H4 (cell line): ENCODE measurements at places on chromosomes 13 and 19. TPM values are rescaled to one million over a fixed set of nuclear protein-coding genes. Genes with fewer than 3 reads are reported as not detected.

DNA sequence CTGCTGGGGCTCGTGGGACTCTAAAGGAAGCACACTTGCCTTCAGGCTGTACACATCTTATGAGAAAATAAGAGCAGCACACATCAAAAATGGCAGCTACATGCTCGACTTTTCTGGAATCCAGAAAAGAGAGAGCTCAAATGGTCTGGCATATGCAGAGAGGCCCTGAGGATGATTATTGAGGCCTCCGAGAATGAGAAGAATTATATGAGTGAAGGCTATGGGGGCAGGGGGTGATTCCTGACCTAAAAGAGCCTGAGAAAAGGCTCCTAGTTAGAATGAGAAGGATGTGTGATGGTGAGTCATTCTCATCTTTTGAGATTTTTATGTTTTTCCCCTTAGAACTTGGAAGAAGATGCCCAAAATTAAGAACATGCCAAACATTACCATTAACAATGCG, 97.1 kb downstream of the HSPH1 start:
- no peak for DNase-seq

DNA sequence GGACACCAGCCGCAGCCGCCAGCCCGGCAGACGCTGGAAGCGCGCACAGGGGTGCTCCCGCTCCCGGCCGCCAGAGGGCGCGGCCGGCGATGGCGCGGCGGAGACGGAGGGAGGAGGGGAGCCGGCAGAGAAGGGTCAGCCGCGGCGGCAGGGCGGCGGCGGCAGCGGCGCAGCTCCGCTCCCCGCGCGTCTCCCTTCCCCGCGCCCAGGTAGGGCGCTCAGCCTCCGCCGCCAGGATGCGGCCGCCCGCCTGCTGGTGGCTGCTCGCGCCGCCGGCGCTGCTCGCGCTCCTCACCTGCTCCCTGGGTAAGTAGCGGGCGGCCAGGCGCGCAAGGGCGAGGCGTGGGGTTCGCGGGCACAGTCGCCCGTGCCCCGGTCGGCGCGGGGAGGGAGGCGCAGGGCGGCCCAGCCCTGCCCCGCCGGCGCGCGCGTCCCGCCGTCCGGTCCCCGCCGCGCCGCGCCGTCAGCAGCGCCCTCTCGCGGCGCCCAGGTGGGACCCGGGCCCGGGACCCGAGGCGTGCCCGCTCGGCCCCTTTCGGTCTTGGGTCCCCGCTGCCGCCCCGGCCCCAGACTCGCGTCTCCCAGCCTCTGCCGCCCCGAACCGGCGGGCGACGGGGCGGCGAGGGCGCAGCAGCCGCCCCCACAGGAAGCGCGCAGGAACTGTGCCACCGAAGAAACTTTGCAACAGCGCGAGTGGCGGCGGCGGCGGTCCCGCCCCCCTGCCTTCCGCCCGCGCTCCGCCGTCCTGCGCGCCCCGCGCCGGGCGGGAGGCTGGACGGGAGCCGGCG, at the start of gene B3GLCT:
B3GLCT (plus strand) TSS at position 127 of the 788 bp plus-strand sequence; CDS start at position 237, 110 bp downstream.
- DNase-seq = peak; percentile 49

GRCh38 chr13:24050292-24050711, 110.2 kb upstream of the SPATA13 start:
- no peak for DNase-seq

- DNase-seq = no peak
Measured at GRCh38 chr13:80527400-80527799, 186.5 kb upstream of the SPRY2 start.

GRCh38 chr19:40054632-40055031, 1.4 kb downstream of the ZNF780B start:
- DNase-seq = no peak

GRCh38 chr19:41373993-41374392, 2.3 kb upstream of the TMEM91 start:
- peak; percentile 86 for DNase-seq

DNA sequence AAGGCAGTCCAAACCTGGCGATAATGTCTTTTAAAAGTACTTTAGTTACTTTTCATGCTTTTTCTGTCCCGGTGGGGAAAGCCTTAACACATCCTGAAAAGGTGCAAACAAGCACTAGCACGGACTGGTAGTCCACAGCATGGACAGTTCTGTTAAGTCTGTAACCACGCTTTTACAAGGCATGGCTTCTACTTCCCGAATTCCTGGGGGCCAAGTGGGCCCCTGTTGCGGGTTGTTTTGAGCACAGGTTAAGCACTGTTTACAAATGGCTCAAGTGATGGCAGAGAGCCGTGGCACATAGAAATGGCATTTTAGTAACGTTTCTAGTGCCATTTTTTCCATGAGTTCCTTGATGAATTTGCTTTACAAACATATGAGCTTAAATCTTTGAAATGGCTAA, 37.6 kb downstream of the ZNF493 start:
- DNase-seq = no peak

- DNase-seq = no peak
Measured at GRCh38 chr19:31693131-31693932, 344.1 kb upstream of the TSHZ3 start.

GRCh38 chr19:35715355-35715809, 2.4 kb upstream of the KMT2B start:
- DNase-seq = no peak

DNA sequence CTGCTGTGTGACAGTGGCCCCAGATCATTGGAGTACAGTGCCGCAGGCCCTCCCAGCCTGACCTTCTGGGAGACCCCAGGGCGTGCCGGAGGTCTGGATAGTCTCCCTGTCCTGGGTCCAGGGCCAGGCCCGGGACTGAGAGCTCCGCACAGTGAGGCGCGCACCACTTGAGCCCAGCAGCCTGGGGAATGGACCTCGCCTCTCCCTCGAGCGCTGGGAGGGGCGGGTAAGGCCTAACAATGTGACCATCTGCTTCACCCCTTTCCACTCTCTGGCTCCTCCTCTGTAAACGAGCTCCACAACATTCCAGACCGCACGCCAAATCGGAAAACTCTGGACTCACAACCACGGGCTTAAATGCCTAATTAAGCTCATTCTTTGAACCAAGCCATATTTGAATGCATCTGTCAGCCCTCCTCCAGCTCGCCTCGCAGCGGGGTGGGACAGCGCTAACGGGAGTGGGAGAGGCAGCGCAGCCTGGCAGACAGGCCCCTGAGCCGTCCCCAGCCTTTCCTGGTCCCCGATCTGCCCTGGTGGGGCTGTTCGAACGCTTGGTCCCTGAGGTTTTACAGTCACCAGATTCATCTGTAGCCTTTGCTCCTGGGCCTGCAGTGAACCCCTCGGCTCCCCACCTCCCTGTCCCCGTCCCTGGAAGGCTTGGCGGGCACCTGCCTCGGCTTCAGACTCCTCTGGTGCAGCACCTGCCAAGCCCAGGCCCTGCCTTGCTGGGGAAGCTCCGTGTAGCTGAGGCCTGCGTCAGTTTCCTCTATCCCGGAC, 120.7 kb upstream of the VSTM2B start:
- no peak for DNase-seq

GRCh38 chr19:32748497-32748896, 28.9 kb downstream of the TDRD12 start:
- DNase-seq = no peak

DNA sequence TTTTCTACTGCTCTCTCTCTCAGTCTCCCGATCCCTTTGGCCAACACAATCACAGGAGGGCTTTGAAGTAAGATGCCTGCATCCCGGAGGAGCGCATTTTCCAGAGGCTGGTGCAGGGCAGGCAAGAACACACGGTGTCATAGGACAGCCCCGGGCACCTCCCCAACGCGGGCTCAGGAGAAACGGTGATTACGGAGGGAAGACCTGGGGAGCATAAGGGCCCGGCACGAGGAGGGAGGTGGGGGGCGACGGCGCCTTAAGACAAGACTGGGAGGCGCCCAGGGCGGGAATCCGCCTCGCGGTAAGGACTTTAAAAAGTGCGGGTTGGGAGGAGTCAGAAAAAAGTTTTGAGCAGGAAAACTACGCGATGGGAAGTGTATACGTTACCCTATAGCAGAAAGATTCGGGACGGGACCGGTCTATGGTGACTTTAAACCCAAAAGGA, 18.7 kb upstream of the ZNF888 start:
- peak; percentile 34 for DNase-seq

DNA sequence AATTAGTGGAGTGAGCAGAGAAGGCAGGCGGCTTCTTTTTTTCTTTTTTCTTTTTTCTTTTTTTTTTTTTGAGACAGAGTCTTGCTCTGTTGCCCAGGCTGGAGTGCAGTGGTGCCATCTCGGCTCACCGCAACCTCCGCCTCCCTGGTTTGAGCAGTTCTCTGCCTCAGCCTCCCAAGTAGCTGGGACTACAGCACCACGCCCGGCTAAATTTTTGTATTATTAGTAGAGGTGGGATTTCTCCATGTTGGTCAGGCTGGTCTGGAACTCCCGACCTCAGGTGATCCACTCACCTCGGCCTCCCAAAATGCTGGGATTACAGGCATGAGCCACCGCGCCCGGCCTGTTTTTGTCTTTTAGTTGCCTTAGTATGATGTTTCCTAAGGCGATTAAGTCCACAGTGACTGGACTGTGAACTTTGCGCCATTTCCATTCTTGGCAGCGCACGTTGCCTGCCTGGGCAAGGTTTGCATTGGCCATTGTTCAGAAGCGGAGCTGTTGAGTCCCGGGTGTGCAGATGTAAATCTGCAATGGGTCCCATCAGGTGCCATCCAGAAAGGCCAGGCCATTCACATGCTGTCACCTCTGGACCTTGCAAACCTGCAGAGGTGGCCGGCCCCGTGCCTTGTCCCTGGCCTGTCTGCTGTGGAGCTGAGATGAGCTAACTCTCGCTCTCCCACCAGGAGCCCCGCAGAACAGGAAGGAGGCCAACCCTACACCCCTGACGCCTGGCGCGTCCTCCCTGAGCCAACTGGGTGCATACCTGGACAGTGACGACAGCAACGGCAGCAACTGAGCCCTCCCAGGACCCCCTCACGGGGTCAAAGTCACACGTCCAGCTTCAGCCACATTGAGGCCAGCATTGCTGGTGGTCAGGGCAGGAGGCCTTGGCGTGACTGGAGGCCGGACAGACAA, 10.9 kb upstream of the SHD start:
- no peak for DNase-seq

- peak; percentile 18 for DNase-seq
Measured at GRCh38 chr13:71879129-71879535, 12.1 kb upstream of the DACH1 start.

DNA sequence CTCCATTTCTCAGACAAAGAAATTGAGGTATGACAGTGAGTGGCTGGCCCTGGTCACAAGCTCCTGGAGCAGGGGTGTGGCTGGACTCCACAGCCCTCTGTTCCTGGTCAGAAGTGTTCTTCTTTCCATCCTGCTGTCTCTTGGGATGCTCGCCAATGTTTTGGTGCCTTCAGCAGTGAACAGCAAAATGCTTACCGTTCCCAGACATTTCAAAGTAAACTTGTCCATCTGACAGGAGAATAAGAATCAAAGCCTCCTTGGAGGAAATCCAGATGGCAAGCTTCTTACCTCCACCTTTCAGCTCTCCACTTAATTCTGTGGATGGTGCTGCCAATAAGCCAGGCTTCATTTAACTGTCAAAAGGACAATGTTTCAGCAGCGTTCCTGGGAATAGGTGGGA, 954.1 kb downstream of the UQCRFS1 start:
- DNase-seq = no peak

DNA sequence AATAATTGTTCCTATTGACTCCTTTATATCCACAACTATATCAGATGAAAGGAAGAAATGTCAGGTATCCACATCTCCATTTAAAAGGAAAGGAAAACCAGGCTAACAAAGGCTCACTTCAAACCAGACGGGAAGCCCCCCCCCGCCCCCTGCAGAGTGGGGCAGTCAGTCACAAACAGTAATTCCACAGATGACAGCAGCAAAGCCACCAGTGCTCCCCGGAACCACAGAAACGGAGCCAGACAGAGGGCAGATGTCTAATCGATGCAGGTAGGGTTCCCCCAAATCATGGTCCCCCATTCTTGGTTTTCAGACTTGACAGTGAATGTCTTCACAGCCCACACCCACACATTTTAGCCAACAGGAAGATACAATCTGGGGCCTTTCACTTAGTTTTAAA, 100.8 kb downstream of the STK24 start:
- DNase-seq = no peak

GRCh38 chr13:110340812-110341444, 33.8 kb downstream of the COL4A2 start:
- peak; percentile 48 for DNase-seq

DNA sequence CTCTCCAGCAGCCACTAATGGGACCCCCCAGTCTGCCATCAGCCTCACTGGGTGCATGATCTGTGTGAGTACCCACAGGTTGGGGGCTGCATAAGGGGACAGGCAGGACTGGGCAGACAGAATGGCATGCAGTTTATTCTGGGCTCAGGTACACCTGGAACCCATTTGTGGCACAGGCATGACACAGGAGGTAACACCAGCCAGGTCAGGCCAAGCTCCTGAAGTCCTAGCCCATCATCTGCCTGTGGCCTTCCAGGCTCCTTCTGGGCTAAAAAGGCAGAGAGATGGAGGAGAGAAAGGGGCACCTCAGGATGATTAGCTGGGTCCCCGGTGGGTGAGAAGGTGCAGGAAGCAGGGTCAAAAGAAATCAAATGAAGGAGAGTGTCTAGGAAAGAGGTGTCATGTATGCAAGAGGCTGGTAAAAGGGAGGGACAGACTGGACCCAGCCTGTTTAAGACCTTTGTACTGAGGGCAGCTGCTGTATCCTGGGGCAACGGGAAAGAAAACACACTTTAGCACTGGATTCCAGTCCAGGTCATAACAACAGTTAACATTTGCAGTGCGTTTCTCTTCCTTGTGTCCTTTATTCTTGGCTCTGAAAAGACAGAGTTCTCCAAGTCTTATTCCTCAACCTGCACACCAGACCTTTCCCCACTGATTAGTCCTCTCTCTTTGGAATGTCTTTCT, 20.2 kb upstream of the DGKH start:
- DNase-seq = no peak

DNA sequence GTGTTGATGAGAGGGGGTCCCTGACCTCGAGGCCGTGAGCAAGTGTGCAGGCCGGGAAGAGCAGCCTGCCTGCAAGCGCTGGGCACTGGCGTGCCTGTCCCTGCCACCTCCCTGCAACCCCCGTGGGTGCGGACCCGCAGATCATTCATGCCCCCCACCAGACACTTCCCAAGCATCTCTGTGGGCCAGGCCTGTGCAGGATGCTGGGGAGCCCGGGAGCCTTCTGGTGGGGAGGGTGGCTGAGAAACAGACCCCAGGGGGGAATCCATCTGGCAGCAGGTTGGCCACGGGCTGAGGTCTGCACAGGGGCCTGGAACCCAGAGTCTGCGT, 18.4 kb upstream of the CACTIN start:
- no peak for DNase-seq

- no peak for DNase-seq
Measured at GRCh38 chr13:74554569-74555275, 420.5 kb upstream of the KLF12 start.

DNA sequence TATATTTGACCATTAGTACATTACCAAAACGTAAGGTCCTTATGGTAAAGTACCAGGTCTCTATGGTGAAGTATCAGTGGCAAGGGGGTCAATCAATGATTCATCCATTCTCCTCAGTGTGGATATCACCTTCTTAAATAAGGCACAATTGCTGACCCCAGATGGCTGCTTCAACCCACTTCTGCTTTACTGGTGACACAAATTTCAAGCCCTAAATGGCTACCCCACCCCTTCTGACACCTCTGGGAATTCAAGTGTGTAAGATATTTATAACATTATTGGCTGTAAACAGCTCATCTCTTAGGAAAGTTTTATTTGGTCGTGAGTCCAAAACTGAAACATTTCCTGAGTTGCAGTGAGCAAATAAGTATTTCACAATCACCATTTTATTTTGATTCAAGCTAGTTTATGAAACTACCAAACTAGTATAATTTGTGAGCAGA, 7.9 kb upstream of the WBP4 start:
- DNase-seq = no peak

The ICAM3 gene
- 7.3 and 11.2 TPM in 2 replicates for total RNA-seq

The DHPS gene
- 65.1 and 100 TPM in 2 replicates for total RNA-seq

The MEIS3 gene
- 45.8 and 52.2 TPM in 2 replicates for total RNA-seq

The IZUMO2 gene
- total RNA-seq = not detected in 2 replicates

The PKN1 gene
- total RNA-seq = 19.0 and 28.7 TPM in 2 replicates

The DDA1 gene
- 20.0 and 34.3 TPM in 2 replicates for total RNA-seq

The ADAT3 gene
- 0.93 and 1.0 TPM in 2 replicates for total RNA-seq
